ENCODE measurements at places on chromosomes 4 and X.
A peak's percentile ranks its signal among the peaks of the same experiment; 100 is the strongest.

DNA sequence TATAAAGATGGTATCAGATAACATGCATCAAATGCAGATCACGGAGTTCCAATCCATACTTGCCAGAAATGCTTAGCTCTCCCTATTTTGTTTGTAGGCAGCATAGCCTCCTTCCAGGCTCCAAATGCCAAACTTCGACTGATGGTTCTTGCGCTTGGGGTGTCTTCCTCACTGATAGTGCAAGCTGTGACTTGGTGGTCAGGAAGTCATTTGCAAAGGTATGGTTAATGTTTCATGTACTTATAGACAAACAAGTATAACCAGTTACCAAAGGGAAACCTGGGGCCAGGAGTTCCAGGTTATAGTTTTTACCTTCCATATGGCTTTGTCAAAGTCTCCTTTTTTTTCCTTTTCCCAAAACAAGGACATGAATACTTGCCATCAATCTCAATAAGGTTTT lies 5.3 kb downstream of the CWH43 start:
- DNase-seq: no peak

DNA sequence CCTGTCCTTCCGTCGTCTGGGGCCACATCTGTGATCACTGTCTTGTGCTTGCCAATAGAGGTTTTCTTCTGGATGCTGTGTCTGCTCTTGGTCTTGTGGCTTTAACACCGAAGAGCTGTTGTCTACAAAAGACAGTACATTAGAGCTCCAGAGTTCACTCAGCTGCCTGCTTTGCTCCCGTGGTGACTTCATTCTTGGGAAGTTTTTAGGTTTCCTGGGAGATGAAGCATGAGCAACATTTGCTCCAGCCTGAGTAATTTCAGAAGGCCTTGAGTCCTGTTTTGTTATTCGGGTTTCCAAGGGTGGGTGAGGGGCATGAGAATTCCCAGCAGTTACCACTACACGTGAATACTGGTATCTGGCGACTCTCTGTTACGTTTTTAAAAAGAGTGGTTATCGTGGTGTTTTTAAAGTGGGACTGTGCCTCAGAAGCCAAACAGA lies 189.2 kb downstream of the SHROOM3 start:
- DNase-seq: peak; percentile 96

DNA sequence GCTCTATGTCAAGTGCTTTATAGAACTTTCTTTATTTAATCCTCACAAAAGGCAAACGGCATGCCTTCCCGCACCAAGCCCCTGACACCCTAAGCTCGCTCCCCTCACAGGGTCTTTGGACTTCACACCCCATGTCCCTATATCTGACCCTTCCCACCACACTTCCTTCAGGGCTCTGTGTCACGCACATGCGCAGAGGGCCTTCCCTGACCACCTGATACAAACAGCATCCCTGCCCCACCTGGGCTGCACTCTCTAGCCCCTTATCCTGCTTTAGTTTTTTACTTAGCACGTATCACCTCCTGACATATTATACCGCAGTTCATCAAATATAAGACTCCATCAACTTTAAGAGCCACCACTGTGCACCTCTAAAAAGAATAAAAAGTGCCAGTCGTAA lies 49.8 kb downstream of the SOD3 start:
- DNase-seq: no peak

DNA sequence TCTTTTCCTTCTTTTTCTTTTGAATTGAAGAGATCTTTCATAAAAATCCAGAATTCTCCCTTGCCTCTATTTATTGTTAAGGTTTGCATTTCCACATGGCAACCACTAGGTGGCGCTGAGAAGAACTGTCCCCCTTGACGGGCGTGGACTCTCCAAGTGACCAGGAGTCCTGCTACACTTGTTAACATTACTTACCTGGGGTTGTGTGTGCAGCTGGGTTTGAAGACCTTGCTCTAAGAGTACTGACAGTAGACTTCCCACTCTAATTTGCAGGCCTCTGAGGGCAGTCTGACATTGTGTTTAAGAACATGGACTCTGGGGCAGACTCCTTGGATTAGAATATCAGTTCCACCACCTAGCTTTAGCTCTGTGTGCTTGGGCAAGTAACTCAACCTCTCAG lies 52.8 kb downstream of the GPRIN3 start:
- no peak for DNase-seq

DNA sequence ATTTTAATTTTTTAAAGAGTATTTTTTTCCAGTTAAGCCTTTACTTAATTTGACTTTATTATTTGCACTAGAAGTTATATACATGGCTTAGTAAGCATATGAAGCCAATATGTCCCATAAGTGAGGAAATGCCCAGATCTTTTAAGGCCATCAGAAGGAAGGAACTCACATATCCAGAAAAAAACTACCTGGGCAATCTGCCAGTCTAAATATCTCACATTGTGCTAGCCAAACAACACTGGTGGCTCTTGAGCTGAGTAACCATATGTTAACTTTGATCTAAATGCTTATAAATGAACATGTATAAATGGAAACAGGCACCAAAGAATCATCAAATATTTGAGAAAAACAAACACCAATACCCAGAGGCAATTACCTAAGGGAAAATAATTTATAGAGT lies 138.6 kb upstream of the APOOL start:
- DNase-seq: no peak

DNA sequence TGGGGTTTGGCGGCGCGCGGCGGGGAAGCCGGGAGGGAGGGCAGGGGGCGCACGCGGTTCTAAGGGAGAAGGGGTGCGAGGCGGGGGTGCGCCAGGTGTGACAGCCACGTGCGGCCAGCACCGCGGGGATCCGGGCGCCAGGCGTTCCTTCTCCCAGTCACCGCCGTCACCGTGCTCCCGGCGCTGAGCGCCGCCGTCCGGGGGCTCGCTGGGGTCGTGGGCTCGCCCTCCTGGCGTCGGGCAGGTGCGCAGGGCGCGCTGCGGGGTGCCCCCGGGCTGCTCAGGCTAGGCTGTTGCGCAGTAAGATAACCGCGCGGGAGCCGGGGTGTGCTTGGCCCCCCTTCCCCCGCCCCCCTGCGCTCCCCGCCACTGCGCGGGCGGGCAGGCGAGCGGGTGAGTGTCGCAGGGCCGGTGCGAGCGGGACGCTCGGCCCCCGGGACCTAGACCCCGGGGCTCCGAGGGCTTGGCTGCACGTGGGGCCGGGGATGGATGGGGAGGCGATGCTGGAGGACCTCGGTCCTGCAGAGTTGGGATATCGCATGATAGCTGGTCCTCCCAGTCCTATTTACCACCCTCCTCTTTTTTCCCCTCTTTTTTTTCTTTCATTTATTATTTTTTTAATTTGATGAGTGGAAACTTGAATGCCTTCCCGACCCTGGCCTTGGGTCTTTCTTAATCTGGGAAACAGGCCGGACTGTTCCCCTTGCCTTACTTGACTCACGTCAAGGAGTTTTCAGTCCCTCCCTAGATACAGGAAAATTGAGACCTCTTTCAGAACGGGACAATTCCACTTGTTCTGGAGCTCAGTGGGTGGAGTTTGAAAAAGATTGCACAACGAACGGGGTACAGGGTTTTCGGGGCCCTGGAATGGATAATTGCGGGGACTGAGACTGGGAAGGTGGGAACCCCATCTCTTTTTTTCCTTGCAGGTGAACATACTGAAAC lies 797 bp downstream of the TXLNG start:
- DNase-seq: no peak

GRCh38 chr4:176708771-176709311 lies 83.9 kb downstream of the VEGFC start:
- no peak for DNase-seq

Measured in epithelial cell of proximal tubule (primary cell).